ENCODE measurements at places on chromosomes 1 and 21.

GRCh38 chr1:163459539-163459938 is 137.8 kb downstream of the NUF2 start:
- no peak for DNase-seq

- DNase-seq, result no peak
These were observed 8.8 kb downstream of the NOL9 start for GRCh38 chr1:6545276-6546112.

- DNase-seq, result no peak
These were observed 59.9 kb upstream of the QSOX1 start for GRCh38 chr1:180094705-180095295.

DNA sequence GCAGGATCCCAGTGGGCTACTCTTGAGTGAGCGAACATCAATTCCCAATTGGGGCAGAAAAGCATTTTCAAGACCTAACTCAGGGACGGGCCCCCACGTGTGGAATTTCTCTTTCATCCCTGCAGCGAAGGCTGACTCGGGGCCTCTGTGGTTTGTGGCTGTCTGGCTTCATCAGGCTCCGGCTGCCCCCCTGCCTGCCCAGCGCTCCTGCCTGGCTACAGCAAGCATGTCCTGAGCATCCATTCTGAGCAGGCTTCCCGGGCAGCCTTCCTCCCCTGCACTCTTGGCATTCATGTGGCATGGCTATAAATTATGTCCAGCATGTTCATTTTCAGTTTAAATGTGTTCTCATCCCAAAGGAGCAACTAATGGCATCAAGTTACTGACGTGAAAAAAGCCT is 588.1 kb downstream of the KIF26B start:
- DNase-seq, result no peak

- peak; percentile 68 for DNase-seq
These were observed 326 bp downstream of the BRWD1 start for GRCh38 chr21:39313042-39313570.

DNA sequence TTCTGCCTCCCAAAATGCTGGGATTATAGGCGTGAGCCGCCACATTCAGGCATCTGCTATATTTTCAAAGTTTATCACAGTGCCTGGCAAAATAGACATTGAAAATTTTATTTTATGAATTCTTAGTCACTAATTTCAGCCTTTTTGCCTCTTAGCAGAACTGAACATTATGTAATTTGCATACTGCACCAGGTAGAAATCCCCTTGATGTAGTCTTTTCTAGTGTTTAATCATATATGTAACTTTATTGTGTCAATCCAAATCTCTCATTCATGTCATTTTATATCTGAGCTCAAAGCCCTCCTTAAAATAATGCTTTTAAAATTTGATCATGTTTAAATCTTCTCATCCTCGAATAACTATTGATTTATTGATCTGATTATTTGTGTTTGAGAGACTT is 19.2 kb downstream of the WDTC1 start:
- no peak for DNase-seq

- DNase-seq, result no peak
These were observed 24.6 kb downstream of the TEX35 start for GRCh38 chr1:178537382-178538090.

DNA sequence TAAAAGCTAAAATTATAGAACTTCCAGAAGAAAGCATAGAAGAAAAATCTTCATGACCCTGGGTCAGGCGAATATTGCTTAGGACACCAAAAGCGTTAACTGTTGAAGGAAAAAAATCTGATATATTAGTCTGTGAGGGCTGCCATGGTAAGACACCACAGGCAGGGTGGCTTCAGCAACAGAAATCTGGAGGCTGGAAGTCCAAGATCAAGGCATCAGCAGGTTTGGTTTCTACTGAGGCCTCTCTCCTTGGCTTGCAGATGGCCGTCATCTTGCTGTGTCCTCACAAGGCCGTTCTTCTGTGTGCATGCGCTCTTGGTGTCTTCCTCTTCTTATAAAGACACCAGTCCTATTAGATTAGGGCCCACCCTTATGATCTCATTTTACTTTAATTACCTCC is 14.5 kb downstream of the IFNLR1 start:
- no peak for DNase-seq

- DNase-seq, result no peak
These were observed 3.3 kb upstream of the KIF21B start for GRCh38 chr1:201026836-201027235.

- no peak for DNase-seq
These were observed 12.0 kb downstream of the DUSP10 start for GRCh38 chr1:221729771-221730330.

- DNase-seq, result no peak
These were observed 36.3 kb downstream of the MSTO1 start for GRCh38 chr1:155646307-155646706.

GRCh38 chr1:100130552-100131077 is 2.1 kb downstream of the SASS6 start:
- DNase-seq, result no peak

DNA sequence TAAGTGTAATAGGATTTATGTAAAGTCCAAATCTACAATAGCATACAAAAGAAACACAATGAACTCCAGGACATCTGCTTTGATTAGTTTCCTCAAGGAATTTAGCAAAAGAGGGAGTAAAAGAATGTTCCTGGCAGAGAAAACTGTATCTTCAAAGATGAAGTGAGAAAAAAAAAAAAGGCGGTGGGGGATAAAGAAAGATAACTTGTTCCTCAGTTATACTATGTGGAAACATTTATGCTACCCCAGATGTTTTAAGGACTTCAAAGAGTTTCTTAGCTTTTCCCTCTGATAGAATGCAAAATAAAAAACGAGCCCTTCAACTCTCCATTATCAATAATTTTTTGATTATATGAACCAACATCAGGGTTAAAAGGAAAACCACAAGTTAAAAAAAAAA is 908.9 kb upstream of the ADGRL2 start:
- no peak for DNase-seq

- no peak for DNase-seq
These were observed 29.9 kb upstream of the ACTL8 start for GRCh38 chr1:17725084-17725719.

DNA sequence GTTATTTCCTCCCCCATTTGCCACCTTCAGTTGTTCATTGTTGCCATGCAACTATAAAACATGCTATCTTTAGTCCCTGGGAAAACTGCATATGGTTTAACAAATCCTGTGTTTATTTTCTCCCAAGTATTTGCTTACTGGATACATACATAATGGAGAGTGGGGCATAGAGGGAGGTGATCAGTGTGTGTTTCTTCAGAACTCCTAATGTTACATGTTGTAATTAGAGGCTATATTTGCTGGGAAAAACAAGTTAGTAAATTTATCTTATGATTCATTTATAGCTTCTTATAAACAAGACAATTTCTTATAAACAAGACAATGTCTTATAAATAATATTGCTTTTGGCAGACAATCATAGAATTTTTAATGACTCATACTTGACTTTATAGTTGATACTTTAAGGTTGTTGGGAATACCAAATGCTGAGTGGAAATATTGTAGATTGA is 7.3 kb upstream of the GIPC2 start:
- no peak for DNase-seq

DNA sequence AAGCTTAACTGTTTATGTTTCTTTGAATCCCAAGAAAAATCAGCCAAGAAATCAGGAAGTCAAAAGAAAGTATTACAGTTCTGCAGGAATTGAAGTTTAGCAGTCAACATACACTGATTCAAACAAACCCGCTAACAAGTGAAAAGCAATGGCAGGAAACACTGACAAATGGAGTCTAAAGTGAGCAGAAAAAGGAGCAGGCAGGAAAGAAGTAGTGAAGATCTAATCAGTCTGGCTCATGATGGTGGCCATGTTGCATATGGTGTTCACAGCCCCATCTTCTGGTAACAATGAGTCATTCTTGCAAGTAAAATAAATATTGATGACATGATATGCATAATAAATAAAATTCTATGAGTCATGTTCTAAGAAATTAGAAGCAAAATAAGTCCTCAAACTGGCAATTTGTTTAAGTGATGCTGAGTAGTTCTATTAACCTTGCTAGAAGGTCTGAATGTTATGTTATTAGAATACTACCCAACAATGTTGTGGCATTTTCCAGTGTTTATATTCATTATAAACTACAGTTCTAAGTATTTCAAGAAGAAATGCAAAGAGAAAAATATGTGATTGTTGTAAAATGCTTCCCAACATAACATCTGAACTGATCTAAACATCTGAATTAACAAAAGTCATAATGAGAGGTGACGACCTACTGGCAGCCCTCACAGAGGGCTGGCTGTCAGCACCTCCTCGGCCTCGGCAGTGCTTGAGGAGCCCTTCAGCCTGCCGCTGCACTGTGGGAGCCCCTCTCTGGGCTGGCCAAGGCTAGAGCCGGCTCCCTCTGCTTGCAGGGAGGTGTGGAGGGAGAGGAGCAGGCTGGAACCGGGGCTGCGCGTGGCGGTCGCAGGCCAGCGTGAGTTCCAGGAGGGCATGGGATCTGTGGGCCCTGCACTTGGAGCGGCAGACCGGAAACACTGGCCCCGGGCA is 5.7 kb upstream of the ACBD6 start:
- no peak for DNase-seq

GRCh38 chr1:107514841-107515240 is 374.0 kb downstream of the NTNG1 start:
- DNase-seq, result no peak

GRCh38 chr1:158978730-158979129 is 31.0 kb upstream of the IFI16 start:
- DNase-seq, result no peak

- no peak for DNase-seq
These were observed at the start of gene ENO1 for GRCh38 chr1:8878448-8878697. Gene ENO1, minus strand, starts transcription at chr1:8878686. Its CDS starts 3,778 bp downstream, at chr1:8874908.

DNA sequence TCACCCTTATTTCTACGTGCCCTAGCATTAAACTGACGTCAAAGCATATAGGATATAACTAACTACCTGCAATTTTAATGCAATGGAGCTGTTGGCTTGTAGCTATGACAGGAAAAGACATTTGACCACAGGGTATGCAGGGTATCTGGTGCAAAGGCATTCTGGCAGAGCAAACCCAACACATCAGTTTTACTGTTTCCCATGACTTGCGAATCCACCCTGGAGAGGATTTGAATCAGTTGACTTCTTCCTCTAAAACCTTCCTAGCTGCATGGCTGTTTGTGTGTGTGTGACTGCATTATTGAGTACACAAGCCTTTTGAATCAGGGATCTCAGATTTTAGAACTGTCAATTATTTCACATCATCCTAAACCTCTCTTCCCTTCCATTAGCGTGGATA is 41.7 kb upstream of the SYT14 start:
- DNase-seq, result no peak

GRCh38 chr1:171252482-171252881 is 4.2 kb downstream of the FMO1 start:
- no peak for DNase-seq

DNA sequence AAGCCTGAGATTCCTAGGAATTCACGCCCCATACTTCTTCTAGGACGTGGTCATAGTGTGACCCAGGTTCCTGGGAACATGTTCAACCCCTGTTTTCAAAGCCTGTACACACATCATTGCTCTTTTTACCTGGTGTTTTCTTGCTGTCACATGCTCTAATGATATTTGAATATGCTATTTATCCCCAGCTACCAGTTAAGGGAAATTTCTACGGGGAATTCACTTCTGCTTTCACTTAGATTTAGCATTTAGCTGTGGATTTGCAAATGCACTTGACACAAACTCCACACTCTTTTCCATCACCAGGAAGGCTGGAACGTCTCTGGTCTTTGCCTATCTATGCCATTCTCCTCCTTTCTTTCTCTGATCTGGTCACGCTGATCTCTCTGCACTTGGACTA is 11.3 kb upstream of the SAMSN1 start:
- DNase-seq, result no peak

DNA sequence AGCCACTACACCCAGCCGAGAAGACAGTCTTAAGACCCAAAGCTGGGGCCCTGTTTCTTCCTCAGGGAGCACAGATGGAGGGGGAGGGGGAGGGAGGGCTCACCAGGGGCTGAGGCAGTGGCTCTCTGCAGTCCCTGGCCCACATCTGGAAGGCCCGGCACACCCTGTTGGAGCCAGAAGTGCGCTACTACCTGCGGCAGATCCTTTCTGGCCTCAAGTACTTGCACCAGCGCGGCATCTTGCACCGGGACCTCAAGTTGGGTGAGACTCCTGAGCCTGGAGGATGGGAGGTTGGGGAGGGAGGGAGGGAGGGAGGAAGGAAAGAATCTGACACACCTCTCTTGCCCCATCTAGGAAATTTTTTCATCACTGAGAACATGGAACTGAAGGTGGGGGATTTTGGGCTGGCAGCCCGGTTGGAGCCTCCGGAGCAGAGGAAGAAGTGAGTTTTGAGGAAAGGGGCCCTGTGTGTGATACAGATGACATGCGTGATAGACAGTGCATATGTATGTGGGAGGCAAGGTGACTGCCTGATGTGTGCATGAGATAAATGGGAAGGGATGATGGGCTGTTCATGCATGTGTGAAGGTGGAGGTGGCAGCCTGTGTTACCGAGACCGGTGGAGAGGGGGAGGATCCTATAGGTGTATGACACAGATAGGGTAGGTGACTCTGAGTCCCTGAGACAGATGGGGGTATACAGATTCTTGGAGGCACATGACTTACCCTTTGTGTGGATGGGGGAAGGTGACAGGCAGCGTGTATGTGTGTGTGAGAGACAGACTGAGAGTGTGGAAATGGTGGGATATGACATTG is 1.5 kb downstream of the PLK3 start:
- no peak for DNase-seq

GRCh38 chr1:47024141-47024801 is 802 bp downstream of the CYP4X1 start:
- no peak for DNase-seq

DNA sequence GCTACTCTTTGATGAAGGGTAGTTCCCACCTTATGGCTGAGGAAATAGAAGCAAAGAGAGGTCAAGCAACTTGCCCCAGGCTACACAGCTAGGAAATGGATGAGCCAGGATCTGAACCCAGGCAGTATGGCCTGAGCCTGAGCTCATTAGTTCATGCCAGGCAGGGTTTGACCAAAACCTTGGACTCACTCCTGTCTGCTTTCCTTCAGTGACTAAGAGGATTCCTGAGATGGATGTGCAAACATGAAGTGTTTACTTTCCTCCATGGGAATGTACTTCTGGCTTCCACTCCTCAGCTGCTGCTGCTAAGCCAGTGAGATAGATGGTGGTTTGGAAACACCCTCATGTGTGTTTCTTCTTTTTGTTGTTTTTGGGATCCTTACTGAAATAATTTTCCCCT is 35.1 kb upstream of the ERRFI1 start:
- DNase-seq, result no peak
